Cardiac ventricle fibroblast (primary cell): ENCODE measurements at places on chromosomes 12 and 14. TPM values are rescaled to one million over a fixed set of nuclear protein-coding genes. Genes with fewer than 3 reads are reported as not detected.

Gene GPR65
- total RNA-seq = 0.06 and 0.10 TPM in 2 replicates

Gene LRFN5
- 3.1 and 19.6 TPM in 2 replicates for total RNA-seq

Gene PFDN5
- total RNA-seq = 553 and 569 TPM in 2 replicates

Gene LHX5
- total RNA-seq = not detected in 2 replicates

Gene SLC7A7
- total RNA-seq = 2.9 and 5.5 TPM in 2 replicates

Gene TNS2
- 92.5 and 97.3 TPM in 2 replicates for total RNA-seq

Gene MARCHF9
- total RNA-seq = 1.1 and 1.9 TPM in 2 replicates

Gene NTN4
- total RNA-seq = 2.2 and 2.9 TPM in 2 replicates

Gene LTB4R2
- 1.9 and 2.6 TPM in 2 replicates for total RNA-seq

Gene FAM222A
- 0.12 and 0.64 TPM in 2 replicates for total RNA-seq

Gene TEX52
- total RNA-seq = not detected in 2 replicates

Gene ALDH1L2
- total RNA-seq = 53.7 and 54.4 TPM in 2 replicates

Gene SOAT2
- total RNA-seq = not detected in 2 replicates

Gene ASIC1
- 20.7 and 30.7 TPM in 2 replicates for total RNA-seq

Gene LMO3
- total RNA-seq = 33.0 and 34.1 TPM in 2 replicates

Gene SLC38A6
- 14.1 and 19.1 TPM in 2 replicates for total RNA-seq

Gene SMCO2
- total RNA-seq = not detected in 2 replicates

Gene POTEM
- not detected in 2 replicates for total RNA-seq

Gene MYH6
- not detected in 2 replicates for total RNA-seq

Gene TDRD9
- 0.31 and 1.2 TPM in 2 replicates for total RNA-seq

Gene COX8C
- not detected in 2 replicates for total RNA-seq

Gene LIMA1
- 77.5 and 86.1 TPM in 2 replicates for total RNA-seq

Gene CLEC4D
- total RNA-seq = not detected in 2 replicates

Gene KRT6C
- total RNA-seq = not detected in 2 replicates

Gene PTPN6
- total RNA-seq = 0.20 TPM in 1 of 2 replicates, not detected in the other

Gene SDS
- total RNA-seq = not detected in 2 replicates

Gene HAL
- total RNA-seq = 0.05 TPM in 1 of 2 replicates, not detected in the other

Gene FITM1
- 0.20 TPM in 1 of 2 replicates, not detected in the other for total RNA-seq
